Mesendoderm (in vitro differentiated cells): ENCODE measurements at places on chromosomes 7 and 10.

GRCh38 chr7:84982199-84982598 lies 204.7 kb downstream of the SEMA3D start:
- DNase-seq = no peak

GRCh38 chr7:14888962-14889361 lies 13.6 kb downstream of the DGKB start:
- no peak for DNase-seq

DNA sequence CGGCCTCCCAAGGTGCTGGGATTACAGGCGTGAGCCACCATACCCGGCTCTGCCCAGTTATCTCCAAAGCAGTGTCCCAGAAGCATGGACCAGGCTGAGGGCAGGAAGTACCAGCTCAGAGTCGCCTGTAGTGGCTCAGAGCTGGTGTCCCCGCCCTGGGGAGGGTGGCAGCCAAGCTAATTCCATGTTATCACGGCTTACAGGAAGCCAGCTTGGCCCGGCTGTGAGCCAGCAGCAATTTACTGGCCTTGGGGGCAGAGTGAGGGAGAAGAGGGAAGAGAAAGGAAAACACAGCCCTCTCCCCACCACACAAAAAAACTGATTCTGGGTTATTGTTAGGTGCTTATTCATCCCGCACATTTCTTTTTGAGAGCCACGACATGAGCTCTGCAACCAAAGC lies 88.1 kb downstream of the HIP1 start:
- DNase-seq = peak; percentile 59

GRCh38 chr7:141610671-141611070 lies 59.5 kb downstream of the AGK start:
- no peak for DNase-seq

DNA sequence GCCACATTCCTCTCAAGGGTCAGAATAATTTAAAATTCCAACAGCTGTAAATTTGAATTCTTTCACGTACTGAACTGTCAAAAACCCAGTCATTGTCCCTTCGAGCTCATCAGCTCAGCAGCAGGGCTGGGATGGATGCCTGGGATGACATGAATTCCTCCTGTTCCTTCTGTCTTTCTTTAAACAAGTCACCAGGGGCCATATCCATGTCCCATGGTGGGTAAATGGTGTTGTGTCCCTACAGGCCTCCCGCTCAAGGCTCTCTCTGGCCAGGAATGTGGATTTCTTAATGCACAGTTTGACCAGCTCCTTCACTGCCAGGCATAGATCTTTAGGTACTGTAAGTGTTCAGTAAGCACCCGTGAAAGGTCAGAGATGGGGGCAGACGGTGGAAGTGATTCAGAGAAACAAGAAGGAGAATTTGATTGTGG lies 13.8 kb upstream of the TECPR1 start:
- peak; percentile 92 for DNase-seq

DNA sequence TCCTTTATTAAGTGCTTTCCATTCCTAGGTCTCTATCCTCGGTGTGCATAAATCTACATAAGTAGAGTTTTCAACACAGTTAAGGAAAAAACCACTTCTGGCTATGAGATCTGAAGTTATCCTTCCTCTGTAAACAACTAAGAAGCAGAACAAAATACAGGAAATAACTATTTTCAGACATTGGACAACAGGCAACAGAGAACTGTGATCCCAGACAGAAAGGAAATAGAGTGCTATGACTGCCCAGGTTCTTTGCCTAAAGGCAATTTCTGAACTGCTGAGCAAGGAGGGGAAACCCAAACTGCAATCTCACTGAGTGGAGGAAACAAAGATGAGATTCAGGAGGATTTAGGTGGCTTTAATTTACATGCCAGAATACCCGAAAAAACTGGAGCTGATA lies 285.4 kb downstream of the SNX13 start:
- no peak for DNase-seq

DNA sequence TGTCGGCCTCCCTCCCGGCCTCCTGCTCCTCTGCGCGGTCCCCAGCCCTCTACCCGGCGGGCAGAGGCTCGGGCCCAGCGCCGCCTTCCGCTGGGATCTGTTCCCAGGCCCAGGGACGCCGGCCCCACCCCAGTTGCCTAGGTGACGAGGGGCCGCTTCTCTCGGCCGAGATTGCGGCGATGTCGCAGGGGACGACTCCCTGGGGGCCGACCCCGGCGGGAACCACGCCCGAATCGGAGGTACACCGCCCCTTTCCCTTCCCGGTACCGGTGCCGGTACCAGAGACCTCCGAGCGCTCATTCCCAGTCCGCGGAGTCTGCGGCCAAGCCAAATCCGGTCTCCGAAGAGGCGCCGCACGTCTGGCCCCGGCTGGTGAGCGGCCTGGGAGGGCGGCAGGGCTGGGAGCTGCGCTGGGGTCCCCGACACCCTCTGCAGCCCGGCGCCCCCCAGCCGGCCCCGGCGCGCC lies at the start of gene CABCOCO1:
TSS of gene CABCOCO1 (plus strand) at position 136 of the 466 bp plus-strand sequence. CDS start at position 180, 44 bp downstream.
- peak; percentile 91 for DNase-seq

GRCh38 chr7:12729112-12729511 lies 41.7 kb downstream of the ARL4A start:
- DNase-seq = peak; percentile 46

DNA sequence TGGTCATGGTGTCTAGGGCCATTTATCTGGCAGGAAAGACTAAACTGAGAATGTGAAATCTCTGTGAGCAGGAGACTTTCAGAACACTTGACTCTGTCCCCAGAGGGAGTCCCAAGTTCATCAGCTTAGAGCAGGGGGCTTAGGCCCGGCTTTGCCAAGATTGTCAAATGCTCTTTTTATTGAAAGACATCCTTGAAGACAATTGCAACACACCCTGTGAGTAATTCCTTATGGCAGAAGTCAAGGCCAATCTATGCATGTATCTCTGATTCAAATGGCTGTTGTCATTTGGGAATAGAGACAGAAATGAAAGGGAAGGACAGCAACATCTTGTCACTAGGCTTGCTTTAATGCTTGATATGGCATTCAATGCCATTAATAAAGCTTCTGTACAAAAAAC lies 33.7 kb downstream of the BAMBI start:
- no peak for DNase-seq

DNA sequence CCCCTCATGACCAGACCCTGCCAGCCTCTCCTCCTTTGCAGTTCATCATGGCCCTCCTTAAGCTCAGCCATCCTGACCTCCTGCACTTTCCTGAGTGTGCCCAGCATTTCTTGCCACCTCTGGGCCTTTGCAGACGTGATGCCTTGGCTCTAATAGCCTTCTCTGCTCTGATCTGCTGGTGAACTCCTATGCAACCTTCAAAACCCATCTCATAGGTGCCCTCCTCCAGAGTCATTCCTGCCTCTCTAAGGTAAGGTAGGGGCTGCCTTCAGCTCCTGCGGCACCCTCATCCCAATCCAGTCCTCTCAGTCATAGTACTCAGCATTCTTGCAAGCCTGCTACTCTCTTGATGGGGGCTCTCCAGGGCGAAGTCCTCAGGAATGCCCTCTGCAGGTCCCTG lies 19.3 kb upstream of the ELN start:
- DNase-seq = no peak

- DNase-seq = peak; percentile 76
These were observed 5.4 kb upstream of the ZFYVE27 start for GRCh38 chr10:97731346-97732051.

GRCh38 chr7:157721468-157722136 lies 384.8 kb downstream of the DNAJB6 start:
- no peak for DNase-seq

- DNase-seq = no peak
These were observed 2.0 kb downstream of the TNKS2 start for GRCh38 chr10:91800182-91800581.

DNA sequence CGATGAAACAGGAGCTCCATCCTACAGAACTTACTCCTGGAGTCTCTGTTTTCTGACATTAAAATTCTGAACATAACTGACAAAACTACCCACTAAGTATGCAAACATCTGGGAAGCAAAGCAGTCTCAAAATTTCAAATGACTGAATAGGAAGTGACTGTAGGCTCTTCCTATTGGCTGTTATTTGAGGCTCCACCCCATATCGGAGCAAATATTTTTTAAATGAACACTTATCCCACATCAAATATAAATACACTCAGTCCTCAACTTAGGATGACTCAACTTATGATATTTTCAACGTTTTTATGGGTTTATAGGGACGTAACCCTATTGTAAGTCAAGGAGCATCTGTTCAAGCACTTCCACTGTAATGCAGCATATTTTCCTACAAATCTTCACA lies 8.8 kb downstream of the HSPA12A start:
- DNase-seq = no peak

GRCh38 chr7:28627263-28627653 lies 214.9 kb downstream of the CREB5 start:
- DNase-seq = no peak

DNA sequence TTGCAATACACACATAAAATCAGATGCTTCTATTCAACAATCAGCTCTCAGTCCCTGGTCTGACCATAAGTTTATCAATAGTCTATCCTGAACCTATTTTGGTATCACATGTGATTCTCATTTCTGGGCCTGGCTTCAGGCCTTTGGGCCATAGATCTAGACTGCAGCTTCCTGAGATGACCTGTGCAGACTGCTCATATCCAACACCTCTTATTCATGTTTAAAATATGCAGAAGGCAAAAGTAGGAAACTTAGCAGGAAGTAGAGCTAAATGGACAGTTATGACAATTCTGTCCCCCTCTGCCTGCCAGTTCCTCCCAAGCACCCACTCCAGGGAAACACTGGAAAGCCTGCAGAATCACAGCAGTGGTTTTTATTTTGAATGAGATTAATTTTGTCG lies 53.3 kb downstream of the C7orf25 start:
- no peak for DNase-seq

DNA sequence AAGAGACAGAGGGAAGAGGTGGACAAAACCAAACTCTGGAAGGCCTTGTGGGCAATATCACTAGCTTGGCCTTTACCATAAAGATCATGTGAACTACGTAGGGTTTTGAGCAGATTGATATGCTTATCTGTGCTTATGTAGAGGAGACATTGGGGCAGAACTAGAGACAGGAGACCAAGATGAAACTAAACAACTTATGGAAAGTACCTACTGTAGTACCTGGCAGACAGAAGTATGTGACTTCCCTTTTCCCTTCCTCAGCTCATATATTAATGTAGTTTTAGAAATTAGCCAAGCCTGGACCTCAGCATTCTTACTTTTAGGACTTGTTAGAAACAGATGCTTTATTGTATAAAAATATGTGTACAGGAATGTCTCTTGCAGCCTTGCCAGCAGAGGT lies 14.0 kb upstream of the IL6 start:
- no peak for DNase-seq

- no peak for DNase-seq
These were observed 366.6 kb downstream of the PRPF18 start for GRCh38 chr10:13953371-13953770.

- no peak for DNase-seq
These were observed 200.3 kb upstream of the PPP2R2D start for GRCh38 chr10:131700506-131700905.

DNA sequence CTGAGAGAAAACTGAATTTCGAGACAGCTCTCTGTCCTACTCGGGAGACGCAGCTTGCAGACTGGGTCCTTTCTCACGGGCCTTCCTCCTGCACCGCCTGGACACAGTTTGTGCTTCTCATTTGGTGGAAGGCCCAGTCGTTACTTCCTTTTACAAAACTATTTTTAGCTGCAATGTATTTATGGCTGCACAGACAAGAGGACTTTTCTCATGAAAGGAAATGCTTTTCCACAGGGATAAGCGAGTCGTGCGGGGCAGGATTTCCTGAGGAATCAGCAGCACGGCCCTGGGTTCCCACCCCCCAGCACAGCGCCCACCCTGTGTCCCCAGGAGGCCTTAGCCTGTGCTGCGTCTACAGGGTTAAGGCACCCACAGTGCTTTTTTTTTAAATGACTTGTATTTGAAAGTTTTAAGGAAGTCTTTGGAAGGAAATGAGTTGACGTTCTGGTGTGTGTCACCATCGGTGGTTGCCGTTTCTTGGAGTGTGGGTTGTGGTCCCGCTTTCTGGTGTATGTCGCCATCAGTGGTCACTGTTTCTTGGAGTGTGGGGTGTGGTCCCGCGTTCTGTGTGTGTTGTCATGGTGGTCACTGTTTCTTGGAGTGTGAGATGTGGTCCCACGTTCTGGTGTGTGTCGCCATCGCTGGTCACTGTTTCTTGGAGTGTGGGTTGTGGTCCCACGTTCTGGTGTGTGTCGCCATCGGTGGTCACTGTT lies 50.9 kb downstream of the INPP5A start:
- DNase-seq = no peak

GRCh38 chr7:123665896-123666295 lies 10.2 kb downstream of the LMOD2 start:
- DNase-seq = peak; percentile 42

DNA sequence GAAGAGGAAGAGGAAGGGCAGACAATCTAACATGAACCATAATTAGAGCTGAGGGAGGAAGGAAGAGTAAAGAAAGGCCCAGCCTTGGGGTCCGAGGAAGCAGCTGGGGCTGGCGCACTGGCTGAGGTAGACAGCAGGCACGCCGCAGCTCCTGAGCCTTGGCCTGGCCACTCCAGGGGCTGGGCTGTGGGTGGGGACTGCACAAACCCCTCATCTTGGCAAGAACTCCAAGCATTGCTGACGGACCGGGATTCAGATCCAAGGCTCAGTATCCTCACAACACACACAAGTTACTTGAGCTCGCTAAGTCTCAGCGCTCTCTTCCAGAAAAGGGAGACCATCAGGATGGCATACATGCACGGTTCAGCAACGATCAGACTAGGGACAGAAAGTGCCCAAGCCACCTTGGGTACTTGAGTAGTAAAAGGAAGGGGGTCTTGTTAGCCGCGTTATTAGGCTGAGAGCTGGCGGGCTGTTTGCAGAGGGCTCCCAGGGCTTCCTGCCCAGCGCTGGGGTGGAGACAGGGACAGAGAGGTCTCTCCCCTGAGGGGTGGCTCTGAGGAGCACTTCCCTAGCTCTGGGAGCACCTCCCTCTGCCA lies 4.5 kb downstream of the TNS3 start:
- no peak for DNase-seq

GRCh38 chr7:351256-351655 lies 61.3 kb downstream of the FOXL3 start:
- DNase-seq = no peak

DNA sequence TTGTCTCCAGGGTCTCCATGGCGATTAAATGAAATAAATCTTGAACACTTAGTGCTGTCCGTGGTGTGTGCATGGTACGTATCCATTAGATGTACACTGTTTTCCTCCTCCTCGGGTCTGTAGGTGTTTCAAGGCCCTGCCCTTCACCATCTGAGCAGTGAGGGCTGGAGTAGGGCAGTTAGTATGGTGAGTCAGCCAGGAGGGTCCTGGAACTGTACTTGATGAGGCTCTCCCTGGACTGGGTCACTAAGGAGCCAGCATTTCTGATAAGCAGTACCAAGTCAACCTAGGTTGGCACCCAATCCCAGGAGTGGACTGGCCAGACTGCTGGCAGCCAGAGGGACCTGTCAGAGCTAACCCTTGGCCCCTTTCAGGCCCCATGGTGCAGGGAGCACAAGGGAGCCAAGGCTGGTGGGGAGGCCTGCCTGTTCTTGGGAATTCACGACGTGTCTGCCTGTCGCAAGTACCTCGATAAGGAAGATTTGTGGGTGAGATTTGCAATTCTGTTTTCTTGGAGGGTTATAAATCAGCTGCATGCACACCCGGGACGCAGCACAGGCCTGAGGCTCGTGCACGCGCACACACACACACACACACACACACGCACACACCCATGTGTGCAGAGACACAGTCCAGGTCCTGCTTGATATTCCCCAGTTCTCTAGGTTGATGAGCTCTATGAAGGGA lies 114.2 kb downstream of the ZMIZ1 start:
- no peak for DNase-seq

- no peak for DNase-seq
These were observed 500.7 kb downstream of the CCSER2 start for GRCh38 chr10:84829131-84829530.

GRCh38 chr7:22561321-22561811 lies 61.4 kb upstream of the STEAP1B start:
- DNase-seq = peak; percentile 97
